T-helper 22 cell (primary cell): ENCODE measurements at places on chromosomes 2 and 18.

DNA sequence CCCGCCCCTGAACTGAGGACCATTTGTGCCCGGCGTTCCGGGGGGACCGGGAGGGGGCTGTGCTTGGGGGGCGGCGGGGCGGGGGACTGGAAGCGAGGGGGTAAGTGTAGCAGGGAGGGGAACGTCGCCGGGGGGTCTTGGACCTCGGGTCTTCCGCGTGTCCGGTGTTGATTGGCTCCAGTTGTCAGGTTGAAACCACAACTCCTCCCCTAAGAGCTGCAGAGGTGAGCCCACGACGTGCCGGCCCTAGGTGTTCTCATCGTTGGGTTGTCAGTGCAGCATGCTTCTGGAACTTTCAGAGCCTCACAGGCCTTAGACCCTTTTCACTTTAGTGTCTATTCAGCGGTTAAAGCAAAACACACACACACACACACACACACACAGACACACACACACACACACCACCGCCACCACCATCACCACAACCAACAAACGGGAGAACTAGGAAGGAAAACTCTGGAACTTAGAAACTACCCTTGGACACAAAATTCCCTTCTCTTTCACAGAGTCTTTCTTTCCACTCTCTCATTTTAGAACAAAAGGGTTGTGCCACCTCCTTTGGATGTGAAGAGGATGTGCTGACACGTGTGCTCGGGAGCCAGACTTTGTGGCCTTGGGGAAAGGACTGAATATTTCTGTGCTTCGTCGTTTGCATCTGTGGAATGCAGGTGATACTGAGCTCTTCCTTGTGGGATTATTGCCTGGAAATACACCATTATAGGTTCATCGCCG lies 6.7 kb upstream of the DLX2 start:
- DNase-seq: no peak

DNA sequence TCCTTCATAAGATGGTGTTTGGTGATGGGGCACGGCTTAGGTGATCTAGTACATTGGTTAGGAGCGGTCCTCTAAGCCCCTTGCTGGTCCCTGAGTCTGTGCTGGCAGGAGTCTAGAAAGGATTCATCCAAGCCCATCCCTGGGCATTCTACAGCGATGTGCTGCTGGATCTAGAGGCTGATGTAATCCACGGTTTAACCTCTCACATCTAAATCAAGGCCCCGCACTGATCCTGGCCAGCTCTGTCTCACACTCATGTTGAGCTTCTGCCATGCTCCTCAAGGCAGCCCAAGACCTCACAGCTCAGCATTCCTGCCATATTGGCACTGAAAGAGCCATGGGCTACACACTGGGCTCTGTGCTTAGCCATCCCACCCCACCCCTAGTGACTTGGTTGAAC lies 664.8 kb downstream of the STK39 start:
- no peak for DNase-seq

- DNase-seq: no peak
Measured at GRCh38 chr2:222568865-222569264, 87.0 kb downstream of the FARSB start.

- no peak for DNase-seq
Measured at GRCh38 chr2:126852361-126852760, 46.3 kb upstream of the TEX51 start.

DNA sequence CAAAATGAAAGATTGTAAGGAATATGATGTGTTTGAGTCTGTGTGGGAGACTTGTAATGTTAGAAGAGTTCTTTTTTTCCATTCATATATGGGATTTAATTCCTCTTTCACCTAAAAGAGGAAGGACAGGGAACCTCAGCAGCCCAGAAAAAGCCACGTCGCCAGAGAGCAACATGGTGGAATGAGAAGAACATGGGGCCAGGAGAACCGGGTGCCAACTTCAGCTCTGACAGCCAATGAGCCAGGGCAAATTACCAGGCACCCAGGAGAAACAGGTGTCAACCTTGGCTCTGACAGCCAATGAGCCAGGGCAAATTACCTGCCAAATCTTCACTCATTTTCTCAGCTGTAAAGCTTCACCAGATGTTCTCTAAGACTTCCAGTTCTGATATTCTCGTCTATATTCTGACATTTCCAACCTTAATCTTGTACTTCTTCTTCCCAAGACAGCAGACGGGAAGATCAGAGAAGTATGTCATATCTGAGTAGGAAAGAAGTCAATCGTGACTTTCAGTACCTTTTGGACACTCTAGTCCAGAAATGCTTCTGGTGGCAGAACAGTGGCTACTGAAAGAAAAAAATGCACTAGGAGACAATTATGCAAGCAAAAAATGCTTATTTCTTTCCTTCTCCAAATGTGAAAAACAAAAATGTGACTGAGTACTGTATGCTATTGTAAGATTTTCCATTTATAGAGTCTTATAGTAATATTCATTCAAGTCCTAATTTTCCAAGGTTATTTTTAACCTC lies 79.2 kb upstream of the COL5A2 start:
- DNase-seq: no peak

DNA sequence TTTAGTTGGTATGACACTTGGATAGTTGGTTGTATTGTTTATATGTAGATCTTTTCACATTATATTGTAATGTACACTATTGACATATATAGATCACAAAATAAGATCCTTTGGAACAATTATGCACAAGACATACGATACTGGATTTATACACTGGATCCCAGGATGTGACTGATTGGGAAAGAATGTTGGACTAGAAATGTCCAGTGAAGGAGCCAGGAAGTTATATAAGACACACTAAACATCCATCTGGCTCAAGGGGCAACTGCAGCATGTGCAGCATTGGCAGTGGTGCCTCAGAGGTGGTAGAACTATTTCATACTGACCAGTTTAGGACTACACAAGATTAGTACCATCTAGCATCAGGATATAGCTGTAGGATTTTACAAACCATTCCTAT lies 104.9 kb downstream of the TRABD2A start:
- DNase-seq: no peak

GRCh38 chr2:9095226-9095625 lies 91.7 kb upstream of the MBOAT2 start:
- DNase-seq: no peak

DNA sequence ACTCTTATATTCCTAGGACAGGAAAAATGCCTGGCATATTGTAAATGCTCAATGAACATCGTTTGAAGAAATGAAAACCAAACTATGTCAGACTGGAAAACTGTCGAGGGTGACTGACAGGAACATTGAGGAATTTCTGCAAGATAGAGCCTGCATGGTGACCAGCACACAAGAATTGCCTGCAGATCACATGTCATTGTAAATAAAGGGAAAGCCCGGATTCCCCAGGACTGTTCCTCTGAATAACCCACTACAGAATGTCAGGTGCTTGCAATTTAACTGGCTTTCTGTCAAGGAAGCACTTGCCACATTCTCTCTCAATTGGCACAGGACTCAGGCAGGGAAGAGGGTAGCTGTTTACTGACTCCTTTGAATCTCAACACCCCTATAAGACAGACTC lies 129.0 kb upstream of the REG3G start:
- DNase-seq: no peak

GRCh38 chr18:38575648-38576047 lies 1010.0 kb upstream of the CELF4 start:
- DNase-seq: no peak

DNA sequence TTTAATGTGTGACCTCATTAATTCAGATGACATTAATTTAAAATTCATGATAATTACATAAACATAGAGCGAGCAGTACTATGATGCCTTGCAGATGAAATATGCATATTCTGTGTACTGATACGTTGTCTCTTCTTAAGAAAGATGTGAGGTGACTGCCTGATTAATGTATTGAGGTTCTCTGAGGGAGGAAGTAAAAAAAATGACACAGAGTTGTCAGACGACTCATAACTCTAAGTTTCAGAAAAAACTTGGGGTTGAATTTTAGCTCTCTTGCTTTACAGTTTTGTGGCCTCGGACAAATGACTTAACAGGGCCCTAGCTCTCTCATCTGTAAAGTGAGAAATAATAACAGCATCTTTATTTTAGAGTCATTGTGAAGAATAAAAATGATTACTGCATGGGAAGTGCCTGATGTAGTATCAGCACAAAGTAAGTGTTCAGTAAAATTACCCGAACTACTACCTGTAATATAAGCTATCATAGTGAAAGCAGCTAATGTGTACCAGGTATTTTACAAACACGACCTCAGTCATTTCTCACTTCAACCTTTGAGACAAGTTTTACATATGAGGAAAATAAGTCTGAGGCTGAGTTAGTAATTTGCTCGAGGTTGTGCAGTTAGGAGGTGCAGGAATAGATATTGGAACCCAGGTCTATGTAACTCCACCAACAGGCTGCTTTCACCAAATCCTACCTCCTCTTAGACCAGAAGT lies 65.3 kb downstream of the ALK start:
- no peak for DNase-seq

DNA sequence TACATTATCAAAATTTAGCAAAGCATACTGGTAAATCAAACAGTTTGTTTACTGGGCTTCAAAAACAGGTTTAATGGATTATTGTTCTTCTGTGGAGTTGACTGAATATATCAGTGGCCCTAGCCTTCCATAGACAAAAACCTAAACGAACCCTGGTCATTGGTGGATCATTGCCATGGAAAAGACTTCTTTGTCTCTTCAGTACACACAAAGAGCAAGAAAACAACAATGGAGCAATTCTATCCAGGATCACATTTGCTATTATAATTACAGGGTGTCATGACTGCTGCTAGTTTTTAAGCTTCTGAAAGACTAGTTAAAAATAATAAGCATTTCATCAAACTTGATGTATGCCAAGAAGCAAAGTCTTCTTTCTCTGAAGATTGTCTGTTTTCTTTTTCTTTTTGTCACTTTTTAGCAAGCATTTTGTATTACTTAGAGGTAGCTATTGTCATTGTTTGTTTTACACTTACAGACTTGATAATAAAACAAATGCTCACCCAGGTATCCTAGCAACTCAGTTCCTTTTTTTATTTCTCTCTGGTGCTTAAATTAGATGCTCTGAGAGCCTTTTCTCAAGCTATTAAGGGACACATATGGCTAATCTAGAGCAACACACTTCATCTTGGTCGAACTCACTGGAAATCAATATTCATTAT lies 1228.7 kb upstream of the DDX18 start:
- DNase-seq: no peak

- DNase-seq: no peak
Measured at GRCh38 chr2:175709248-175709647, 292.8 kb downstream of the LNPK start.

- DNase-seq: no peak
Measured at GRCh38 chr2:67313536-67313935, 83.6 kb upstream of the ETAA1 start.

DNA sequence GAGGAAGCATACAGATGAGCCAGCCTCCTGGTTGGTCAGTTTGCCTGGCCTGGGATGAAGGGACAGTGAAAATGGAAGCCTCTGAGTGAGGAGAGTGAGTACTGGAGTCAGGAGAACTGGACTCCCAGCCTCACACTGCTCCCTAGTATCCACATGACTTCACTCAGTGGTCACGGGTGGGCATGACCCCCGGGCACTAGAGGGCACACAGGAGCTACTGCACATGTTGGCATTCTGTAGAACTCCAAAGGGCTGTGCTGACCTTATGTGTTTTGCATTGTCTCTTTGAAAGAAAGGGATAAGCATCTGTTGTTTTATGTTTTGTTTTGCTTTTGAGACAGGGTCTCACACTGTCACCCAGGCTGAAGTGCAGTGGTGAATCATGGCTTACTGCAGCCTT lies 23.7 kb downstream of the NCAPH start:
- DNase-seq: no peak

DNA sequence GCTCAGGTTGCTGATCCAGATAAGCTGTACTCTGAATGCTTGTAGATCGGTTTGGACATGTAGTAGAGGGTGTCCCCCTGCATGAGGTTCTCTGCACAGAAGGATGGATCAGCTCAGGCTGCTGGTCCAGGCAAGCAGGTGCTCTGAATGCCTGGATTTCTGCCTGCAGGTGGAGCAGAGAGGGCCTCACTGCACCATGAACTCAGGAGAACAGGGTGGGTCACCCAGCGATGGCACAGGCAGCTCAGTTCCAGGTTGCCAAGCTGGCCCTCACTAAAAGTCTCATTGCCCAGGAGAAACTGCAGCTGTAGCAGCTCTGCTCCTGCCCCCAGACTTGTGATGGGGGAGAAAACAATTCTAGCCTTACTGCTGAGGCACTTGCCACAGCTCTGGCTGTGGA lies 491.8 kb downstream of the XIRP2 start:
- no peak for DNase-seq

GRCh38 chr2:136019306-136019705 lies 33.9 kb upstream of the DARS1 start:
- no peak for DNase-seq

GRCh38 chr18:54532962-54533361 lies 58.1 kb upstream of the DYNAP start:
- DNase-seq: no peak

GRCh38 chr18:38421021-38421420 lies 855.4 kb upstream of the CELF4 start:
- DNase-seq: no peak

DNA sequence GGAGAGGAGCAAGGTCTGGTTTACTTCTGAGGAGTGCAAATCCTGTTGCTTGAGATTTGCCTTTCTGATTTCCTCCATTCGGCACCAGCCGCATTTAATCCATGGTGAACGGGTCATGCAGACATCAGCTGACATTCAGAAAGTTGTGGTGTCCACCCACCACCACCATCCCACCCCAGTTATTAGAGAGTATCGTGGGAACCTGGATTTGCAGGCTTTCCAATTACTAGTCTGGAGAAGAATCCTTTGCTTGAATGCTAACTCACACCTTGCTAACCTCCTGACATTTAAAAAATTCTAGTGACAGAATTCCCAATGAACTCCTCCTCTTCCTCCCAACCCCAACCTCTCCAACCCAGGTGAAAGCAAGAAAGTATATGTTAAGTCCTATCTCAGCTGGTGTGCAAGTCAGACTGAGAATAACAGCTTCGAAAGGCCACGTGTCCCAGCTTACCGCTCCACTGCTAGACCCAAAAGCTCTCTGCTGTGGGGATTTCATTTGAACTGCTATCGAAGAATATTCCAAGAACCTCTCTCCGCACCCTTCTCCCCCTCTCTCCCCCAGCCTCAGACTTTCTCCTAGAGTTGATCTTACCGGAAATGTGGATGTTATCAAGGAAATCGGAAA lies 17.7 kb downstream of the BCL11A start:
- no peak for DNase-seq

GRCh38 chr18:44819944-44820510 lies 139.3 kb downstream of the SETBP1 start:
- DNase-seq: no peak

DNA sequence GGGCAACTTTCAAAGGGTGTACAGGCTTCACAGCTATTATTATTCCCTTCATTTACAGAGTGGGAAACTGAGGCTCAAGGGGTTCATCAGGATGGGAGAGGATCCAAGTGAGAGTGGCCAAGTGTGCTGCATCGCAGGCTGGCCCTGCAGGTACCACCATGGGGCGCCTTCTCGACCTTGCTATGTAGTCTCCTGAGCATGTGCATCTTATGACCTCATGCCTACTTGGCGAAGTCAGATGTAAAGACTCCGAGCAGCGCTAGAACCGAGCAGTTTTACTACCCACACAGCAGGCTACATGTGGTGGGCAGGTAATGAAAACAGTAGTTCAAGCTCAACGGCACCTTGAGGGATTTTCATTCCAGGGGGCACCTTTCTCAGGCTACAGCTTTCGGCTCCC lies 42.0 kb downstream of the TFCP2L1 start:
- DNase-seq: no peak

- no peak for DNase-seq
Measured at GRCh38 chr18:3441290-3441689, 8.7 kb upstream of the TGIF1 start.
